ENCODE measurements at places on chromosomes 3 and 15.

- peak; percentile 65 for DNase-seq
These were observed at the start of gene SHF for GRCh38 chr15:45187894-45188830. SHF (minus strand) TSS chr15:45187966; CDS start chr15:45187951, 15 bp downstream.

- DNase-seq, result no peak
These were observed 25.3 kb downstream of the ANP32A start for GRCh38 chr15:68795298-68795848.

GRCh38 chr15:64247906-64248541 lies 85.2 kb upstream of the PPIB start:
- DNase-seq, result no peak

GRCh38 chr3:44993471-44994205 lies 17.6 kb downstream of the EXOSC7 start:
- DNase-seq, result no peak

DNA sequence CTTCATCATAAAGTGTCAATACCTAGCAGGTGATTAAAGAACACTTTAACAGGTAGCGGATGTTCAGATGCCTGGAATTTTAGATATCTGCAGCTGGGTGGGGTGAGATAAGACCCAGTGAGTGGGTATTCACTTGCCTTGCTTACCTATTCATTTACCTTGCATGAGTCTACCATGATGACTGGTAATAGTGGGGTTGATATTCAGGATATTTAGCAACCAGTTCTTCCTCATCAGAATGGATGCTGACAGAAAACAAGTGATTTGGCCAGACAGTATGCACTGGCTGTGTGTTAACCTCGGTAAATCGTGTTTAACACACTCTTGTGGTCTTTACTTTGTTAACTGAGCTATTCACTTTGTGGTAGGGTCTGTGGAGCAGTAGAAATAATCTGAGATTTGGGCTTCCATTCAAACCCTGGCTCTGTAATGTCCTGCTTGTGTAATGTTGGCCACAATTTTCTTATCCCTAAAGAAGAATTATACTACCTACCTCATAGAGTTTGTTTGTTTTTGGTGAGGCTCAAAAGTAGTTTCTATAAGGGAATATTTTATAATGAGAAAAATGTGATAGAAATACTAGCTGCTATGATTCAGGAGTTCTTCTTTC lies 391.9 kb upstream of the TBL1XR1 start:
- no peak for DNase-seq

DNA sequence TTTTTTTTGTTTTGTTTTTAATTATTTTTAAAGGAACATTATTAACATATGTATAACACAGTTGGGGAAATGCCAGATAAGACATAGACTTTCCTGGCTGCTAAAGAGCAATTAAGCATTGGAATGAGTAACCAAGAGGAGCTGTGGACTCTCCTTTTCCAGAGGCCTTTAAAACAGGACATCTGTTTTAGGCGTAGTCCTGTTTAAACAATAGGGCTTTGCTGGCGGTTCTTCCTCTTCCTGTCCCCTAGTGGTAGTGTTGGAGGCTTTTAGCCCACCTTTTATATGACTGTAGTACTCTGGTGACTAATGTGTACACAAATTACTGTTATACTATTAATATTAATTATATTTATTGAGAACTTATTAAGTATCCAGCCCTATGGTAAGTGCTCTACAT lies 81.9 kb downstream of the PPARG start:
- no peak for DNase-seq

- DNase-seq, result no peak
These were observed 91.4 kb downstream of the ZBBX start for GRCh38 chr3:167288737-167289136.

- DNase-seq, result no peak
These were observed 59.1 kb upstream of the CDV3 start for GRCh38 chr3:133514418-133514817.

GRCh38 chr3:188533612-188534357 lies 379.8 kb downstream of the LPP start:
- no peak for DNase-seq

- DNase-seq, result no peak
These were observed 21.1 kb downstream of the MAPK6 start for GRCh38 chr15:52039925-52040781.

DNA sequence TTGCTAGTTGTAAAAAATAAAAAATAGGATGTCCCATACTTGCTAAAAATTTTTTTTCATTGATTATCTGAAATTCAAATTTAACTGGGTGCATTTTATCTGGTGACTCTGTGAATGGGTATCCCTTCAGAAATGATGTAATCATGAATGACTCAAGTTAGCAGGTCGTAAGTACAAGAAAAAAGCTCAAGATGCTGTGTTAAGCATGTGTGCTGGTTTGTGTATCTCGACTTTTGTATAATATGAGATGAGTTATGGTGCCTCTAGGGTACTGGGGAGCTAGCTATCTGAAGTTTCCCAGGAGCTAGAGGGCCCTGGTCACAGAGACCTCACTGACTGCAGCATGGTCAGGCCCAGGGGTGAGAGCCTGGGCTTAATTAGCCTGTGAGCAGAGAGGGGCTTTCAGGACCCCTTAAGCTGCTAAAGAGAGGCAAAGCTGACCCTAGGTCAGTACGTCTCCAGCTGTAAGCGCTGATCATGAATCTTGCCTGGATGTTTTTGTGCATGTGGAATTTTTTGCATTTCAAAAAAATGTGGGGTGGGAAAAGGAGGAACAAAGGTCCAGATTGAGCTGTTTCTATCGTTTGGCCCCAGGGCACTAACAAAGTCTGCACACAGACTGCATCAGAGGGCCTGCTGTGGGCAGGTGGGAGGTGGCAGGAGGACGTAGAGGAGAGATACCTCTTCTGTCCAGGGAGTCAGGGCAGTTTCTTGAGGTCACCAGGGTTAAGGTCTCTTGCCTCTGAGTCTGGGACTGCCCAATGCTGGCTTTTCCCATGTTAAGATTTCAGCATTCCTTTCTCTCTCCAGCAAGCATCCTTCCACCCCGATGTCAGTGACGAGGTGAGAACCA lies 233.2 kb upstream of the TPM1 start:
- DNase-seq, result no peak

DNA sequence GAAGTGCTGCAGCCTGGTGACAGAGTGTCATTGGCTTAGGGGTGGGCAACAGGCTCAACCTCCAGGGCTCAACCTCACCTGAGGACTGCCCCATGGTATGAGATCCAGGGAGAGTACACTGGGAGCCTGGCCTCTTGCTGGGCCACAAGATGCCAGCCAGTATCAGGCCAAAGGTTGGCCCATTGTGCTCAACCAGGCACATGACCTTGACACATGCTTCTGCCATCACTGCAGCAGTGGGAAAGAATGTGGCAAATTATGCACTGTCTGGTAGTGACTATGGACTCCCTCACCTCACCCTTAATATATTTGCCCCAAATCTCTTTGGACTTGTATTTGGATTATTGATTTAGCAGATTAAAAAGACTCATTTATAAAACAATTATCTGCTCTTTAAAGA lies 233.9 kb upstream of the GOLGA6L4 start:
- DNase-seq, result no peak

DNA sequence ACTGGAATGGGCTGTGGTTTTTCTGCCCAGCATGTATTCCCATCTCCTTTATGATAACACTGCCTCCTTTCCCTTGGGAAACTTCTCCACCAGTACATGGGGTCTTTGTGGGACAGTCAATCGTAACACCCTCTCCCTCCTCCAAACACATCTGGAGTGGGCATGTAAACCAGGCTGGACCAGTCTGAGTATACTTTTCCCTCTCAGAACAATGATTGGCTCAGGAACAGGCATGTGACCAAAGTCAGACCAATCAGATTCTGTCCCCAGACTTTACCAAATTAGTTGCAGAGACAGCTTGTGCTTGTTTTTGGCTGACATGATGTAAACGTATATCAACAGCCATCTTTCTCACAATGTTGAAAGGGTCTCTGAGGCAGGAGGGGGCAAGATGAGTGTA lies 97.1 kb upstream of the CRBN start:
- no peak for DNase-seq

GRCh38 chr15:89475661-89476060 lies 20.7 kb downstream of the RHCG start:
- DNase-seq, result no peak

GRCh38 chr3:122298239-122298638 lies 26.8 kb upstream of the CSTA start:
- DNase-seq, result no peak

DNA sequence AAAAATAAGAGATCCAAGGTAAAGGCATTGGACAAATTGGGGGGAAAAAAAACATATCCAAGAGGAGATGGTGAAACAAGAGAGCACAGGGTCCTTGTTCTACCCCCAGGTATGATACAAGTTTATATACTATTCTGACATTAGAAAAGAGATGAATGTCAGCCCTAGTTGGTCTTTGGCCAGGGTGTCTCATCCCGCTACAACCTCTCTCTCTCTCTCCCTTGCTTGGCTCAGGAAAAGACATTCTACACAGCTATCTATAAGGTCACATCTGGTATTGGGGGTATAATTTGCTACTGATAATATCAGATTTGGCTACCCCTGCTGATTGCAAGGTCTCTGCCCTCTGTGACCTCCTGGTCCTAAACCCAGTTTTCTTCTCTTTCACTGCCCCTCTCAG lies 117.2 kb downstream of the GOLIM4 start:
- DNase-seq, result no peak

DNA sequence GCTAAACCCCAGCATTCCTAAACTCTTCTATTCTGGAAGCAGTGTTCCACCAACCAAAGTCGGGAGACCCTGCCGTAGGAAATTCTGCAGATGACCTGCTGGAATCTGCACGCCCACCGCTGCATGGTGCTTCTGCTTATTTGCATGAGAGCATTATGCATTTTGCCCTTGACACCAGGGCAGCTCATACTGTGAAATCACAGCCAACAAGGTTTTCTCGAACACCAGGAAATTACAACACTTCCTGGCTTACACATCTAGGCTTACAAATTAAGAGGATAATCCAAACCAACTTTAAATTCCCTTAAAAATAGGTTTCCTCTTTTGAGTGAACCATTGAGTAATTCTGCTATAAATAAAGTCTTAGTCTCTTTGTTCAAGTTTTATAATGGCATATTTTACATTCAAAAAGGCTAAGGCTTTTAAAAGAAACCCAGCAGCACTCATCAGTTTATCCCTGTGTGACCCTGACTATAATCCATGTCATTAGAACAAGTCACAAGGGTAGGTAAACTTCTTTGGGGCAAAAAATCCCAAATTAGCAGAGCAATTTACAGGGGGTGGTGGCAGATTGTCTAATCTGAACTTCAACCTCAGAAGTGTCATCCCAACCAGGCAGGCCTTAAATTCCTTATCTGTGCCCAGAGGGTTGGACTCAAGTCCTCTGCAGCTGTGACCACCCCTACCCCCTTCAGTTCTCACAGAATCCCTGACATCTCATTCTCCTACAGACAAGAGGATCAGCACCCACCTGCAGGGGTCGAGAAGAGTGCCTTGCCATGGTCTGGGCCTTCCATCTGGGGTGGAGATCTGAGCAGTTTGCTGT lies 33.5 kb upstream of the RBP1 start:
- no peak for DNase-seq

DNA sequence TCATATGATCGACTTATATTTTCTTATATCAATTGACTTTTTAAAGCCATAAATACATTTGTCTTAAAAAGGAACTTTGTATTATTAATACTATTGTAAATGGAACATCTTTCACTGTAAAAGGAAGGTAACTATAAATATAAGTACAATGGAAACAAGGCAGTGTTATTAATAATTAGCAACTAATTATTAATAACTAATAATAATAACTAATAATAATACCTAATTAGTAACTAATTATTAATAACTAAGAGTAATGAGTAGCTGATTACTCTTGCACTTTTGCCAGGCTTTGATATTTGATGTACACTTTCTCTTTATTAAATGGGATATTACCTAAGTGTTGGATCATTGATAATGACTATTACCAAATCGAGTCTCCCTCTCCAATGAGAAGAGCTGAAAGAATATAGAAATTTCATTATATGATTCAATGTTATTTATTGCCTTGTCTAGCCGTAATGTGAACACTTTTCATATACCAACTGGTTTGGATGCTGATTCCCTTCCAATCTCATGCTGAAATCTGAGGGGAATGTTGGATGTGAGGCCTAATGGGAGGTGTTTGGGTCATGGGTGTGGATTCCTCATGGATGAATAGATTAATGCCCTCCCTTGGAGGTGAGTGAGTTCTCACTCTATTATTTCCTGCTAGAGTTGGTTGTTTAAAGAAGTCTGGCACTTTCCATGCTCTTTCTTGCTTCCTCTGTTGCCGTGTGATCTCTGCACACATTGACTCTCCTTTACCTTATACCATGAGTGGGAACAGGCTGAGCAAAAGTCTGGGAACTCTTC lies 202.1 kb upstream of the ZBTB20 start:
- no peak for DNase-seq

DNA sequence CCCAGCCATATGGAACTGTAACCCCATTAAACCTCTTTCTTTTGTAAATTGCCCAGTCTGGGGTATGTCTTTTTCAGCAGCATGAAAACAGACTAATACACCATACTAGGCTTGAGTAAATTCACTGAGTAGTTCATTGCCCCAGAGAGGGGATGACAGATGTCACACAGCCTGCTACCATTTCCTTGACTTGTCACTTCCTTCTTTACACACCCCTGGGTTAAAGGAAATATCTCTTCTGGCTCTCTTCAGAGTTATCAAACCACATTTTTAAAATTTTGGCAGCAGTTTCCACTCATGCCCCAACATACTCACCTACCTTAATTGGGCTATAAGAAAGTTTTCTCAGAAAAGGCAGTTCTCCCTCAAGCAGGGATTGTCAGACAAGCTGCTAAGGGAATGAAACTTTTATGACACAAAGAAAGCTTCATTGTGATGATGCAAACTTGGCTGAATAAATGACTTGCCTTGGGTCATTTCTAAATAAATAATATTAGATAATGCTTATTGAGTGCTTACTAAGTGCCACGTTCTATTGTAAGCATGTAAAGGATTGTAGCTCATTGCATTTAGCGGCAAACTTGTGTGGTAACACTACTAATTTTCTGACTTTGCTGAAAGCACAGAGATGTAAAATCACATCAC lies 68.0 kb upstream of the RBMS3 start:
- DNase-seq, result no peak

- DNase-seq, result no peak
These were observed 56.4 kb downstream of the TGFBR2 start for GRCh38 chr3:30662836-30663235.

- DNase-seq, result no peak
These were observed 13.0 kb downstream of the CERS3 start for GRCh38 chr15:100515758-100516157.

DNA sequence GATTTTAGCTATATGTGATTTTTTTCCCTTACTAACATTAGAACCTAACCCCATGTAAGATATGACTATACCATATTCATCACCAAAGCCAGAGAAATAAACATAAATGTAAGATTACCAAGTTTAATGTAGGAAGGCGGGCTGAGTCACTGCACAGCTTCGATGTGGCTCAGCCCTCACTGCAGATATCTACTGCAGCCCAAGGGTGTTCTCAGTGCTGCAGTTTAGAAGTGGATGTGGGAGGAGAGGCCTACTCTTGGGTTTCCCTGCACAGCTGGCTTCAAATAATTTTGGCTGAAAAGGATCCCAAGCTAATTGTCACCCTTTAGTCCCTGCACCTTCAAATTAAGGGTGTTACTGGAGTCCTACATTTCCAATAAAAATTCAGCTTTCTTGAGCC lies 9.3 kb downstream of the ARPP19 start:
- no peak for DNase-seq

GRCh38 chr3:52030714-52031310 lies 25.6 kb downstream of the DUSP7 start:
- DNase-seq, result no peak

GRCh38 chr15:38427380-38427779 lies 26.5 kb upstream of the FAM98B start:
- DNase-seq, result no peak

GRCh38 chr3:150681057-150681456 lies 22.7 kb downstream of the ERICH6 start:
- DNase-seq, result no peak

All from stimulated activated CD8-positive, alpha-beta memory T cell treated with anti-CD3 and anti-CD28 coated beads, Interleukin-4, amount 100 ng/mL, for 4 hours (primary cell).